ENCODE measurements at places on chromosomes 4 and X.

GRCh38 chr4:128354205-128354821 lies 66.7 kb upstream of the PGRMC2 start:
- no peak for DNase-seq

- no peak for DNase-seq
These were observed 145.9 kb upstream of the ZFP42 start for GRCh38 chr4:187849556-187850225.

GRCh38 chrX:116339407-116339806 lies 97.0 kb upstream of the SLC6A14 start:
- no peak for DNase-seq

DNA sequence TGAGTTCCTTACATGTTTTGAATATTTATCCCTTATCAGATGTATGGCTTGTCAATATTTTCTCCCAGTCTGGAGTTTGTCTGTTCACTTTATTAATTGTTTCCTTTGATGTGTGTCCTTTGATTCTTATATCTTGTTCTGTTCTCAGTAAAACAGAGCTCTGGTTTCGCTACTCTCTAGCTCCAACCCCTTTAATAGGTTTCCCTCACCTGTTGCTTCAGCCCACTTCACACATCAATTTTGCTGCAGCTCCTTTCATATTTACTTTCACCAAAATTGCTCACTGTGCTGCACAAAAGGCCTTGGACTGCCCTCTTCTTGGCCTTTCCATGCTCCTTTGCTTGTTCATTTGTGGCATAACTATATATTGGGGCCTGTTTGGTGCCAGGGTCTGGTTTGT lies 85.1 kb downstream of the CFAP299 start:
- DNase-seq: no peak

- no peak for DNase-seq
These were observed 74.6 kb upstream of the STOX2 start for GRCh38 chr4:183830438-183830985.

GRCh38 chr4:63122955-63123354 lies 1286.3 kb downstream of the TECRL start:
- no peak for DNase-seq

GRCh38 chr4:95450294-95450693 lies 98.5 kb downstream of the UNC5C start:
- DNase-seq: no peak

DNA sequence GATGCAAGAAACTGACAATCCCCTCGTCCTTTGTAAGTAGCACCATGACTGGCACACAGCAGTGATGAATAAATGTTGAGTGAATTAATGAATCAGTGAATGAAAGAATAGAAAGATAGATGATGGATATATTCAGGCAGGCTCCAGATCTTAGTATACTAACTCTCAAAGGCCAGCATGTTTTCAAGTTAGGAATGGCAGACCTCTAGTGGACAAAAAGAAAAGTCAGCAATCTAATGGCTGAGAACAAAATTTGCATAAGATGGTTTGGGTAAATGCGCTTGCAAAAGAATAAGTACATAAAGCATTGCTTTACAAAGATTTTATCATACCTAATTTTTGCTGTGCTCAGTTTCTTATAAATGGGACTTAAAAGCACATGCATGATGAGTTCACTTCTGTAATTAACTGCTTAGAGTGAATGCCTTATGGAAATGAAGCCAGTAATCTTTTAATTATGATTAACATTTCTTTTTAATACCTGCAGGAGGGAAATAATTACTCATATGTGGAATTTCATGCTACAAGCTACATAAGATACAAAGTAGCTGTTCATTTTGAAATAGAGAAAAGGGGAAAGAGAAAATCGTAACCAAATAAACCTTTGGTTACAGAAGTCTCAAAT lies 126.9 kb upstream of the GPRIN3 start:
- DNase-seq: peak; percentile 46

DNA sequence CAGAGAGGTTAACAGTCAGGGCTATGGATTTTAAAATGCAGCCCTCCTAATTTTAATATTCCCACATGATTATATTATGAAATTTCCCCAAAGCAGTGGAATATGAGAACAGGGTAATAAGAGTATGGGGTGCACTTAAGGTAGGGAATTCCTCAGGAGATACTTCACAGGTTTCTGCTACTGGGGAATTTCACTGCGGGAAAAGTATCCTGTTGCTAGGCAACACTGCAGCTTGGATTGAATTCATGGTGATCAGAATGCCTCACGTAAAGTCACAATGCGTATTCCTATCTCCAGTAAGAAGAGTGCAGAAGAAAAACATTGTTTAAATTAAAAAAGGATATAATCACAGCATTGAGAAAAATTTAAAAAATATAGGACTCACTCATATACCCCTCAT lies 398.1 kb upstream of the RPS6KA3 start:
- DNase-seq: no peak

- DNase-seq: no peak
These were observed 68.5 kb upstream of the HMX1 start for GRCh38 chr4:8939840-8940742.

- DNase-seq: no peak
These were observed 12.0 kb downstream of the BCOR start for GRCh38 chrX:40085714-40086113.

DNA sequence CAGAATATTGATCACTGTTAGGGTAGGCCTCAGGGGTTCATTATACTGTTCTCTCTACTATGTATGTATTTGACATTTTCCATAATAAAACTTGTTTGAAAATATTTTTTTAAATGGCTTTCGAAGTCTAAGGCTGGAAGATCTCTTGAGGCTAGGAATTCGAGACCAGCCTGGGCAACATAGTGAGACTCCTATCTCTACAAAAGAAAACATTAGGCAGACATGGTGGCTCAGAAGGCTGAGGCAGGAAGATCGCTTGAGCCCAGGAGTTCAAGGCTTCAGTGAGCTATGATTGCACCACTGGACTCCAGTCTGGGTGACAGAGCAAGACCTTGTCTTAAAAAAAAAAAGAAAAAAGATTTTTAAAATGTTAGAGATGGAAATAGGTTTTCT lies 15.5 kb upstream of the TBC1D14 start:
- no peak for DNase-seq

DNA sequence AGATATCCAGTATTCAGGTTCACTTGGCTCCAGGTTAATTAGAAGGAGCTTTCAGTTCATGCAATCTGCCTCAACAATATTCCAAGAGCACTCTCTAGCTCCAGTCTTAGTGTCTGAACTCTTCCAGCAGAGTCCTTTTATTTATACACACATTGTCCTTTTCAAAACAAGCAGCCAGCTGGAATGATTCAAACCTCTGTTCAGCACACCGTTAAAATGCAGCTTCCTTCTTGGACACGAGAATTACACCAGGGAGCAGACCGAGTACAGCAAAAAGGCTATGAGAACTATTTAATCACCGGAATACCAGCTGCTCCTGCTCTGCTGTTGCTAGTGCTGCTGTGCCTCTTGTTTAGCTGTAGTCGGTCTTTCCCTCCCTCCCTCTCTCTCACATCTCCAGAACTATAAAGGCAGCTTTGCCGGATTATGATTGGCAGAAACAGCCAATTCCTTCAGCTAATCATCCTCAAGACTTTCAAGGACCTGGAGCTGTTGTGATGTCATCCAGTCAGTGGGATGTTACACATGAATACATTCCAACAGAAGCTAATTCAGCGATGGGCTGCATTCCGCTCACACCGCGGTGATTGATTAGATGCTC lies at the start of gene NDST4:
Gene NDST4, minus strand, starts transcription at position 115 of the 601 bp plus-strand sequence. CDS start 36,584 bp downstream, outside the sequence.
- DNase-seq: no peak

- no peak for DNase-seq
These were observed 4.0 kb upstream of the PDGFRA start for GRCh38 chr4:54224996-54225597.

- DNase-seq: no peak
These were observed 877.1 kb downstream of the RAPGEF2 start for GRCh38 chr4:159979953-159980352.

GRCh38 chrX:85024562-85024961 lies 20.9 kb downstream of the APOOL start:
- no peak for DNase-seq

DNA sequence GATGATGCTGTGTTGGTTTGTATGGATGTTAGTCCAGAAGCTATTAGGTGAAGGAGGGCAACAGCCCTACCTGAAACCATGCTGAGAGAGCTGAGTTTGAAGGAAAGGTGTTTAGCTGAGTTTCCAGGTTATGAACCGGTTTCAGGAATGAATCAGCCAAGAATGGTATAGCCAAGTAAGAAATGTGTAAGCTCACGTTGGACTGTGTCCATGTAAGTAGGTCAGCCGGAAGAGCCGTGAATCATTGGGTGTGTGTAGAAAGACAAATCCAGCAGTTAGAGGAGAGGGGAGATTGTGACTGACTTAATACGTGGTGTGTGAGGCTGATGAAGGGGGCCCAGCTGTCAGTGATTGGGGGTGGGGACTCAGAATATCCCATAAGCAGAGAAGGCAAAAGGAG lies 77.2 kb upstream of the SPIN4 start:
- no peak for DNase-seq

GRCh38 chr4:127523369-127523768 lies 109.4 kb upstream of the INTU start:
- DNase-seq: no peak

DNA sequence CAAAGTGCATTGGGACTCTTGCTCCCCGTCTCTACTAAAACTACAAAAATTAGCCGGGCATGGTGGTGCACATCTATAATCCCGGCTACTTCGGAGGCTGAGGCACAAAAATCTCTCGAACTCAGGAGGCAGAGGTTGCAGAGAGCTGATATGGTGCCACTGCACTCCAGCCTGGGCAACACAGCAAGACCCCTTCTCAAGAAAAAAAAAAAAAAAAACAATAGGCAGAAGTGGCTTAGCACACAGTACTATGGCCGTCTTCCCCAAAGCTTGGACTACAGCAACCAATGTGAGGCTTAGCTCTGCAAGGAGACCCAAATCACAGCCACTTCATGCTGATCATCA lies 162.8 kb upstream of the PRDX4 start:
- no peak for DNase-seq

- DNase-seq: no peak
These were observed 646.0 kb downstream of the RPA4 start for GRCh38 chrX:97529536-97530200.

GRCh38 chr4:52250154-52250553 lies 199.1 kb downstream of the SPATA18 start:
- no peak for DNase-seq

- no peak for DNase-seq
These were observed 1314.0 kb downstream of the PCDH19 start for GRCh38 chrX:99095965-99096635.

DNA sequence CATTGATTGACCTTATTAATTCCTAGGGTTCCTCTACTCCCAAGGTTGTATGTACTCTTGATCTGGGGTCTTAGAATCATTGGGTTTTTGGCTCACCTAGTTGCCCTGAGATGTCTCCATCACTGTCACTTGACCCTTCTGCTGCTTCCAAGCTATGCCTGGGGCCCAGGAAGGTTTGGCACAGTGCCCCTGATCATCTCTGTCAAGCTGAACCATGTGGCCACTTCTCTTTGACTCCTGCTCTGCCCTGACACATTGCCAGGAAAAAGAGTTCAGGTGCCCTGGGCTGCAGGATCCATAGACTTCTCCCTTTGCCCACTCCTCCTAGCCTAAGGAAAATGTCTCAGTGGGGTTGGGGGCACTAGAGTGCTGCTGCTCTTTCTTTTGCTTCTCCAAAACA lies 3.9 kb upstream of the CHST7 start:
- DNase-seq: no peak

- DNase-seq: no peak
These were observed 399 bp downstream of the AIFM1 start for GRCh38 chrX:130165181-130165702.

Data from AML-193 (cell line).